ENCODE measurements at places on chromosomes 5 and 9.

DNA sequence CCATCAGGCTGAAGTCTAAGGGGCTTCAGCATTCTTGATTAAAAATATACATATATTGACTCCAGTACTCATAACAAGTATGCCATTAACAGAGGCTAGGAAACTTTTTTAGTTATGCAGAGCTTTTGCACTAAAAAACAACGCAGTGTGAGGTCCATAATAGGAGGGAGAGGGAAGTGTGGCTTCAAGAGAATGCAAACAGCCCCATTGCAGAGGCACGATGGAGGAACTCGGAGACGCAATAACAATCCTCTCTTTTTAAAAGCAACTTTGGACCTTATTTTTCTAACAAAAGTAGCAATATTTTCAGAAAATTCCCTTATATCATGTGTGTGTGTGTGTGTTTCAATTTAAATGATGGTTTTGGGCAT, 150.0 kb upstream of the PTCH1 start:
- no peak for DNase-seq

DNA sequence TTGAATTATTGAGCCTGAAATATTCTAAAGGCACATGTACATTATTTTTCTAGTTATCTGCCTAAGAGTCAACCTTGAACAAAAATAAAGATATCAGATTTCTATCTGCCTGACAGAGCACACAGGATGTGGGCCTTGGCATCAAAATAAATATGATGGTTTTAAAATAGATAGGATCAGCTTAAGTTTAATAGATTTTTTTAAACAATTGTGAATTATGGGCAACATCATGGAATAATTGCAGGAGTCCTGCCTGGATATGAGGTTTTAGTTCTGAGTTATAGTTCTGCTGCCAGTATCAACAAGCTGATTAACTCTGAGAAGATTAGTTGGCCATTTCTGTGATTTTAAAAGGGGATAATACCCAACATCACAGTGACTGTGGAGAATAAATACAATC, 107.0 kb upstream of the PCA3 start:
- no peak for DNase-seq

GRCh38 chr5:58121391-58121790, 338.5 kb downstream of the PLK2 start:
- no peak for DNase-seq

DNA sequence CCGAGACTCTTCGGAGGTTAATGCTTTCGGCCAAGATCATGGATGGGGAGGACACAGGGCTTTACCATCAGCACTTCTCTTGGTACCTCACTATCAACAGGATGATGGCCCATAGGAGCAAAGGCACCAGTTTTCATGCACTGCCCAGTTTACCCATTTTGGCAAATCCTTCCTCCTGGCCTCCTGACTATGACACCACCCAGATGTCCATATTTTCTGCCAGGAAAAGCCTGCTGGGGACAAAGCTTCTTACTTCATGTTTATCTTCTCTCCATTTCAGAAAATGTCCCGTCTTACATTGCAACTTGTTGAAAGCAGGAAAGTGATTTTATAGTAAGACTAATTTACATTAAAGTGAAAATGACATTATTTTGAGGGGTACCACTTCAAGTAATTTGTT, 61.4 kb upstream of the GAS1 start:
- DNase-seq = no peak

DNA sequence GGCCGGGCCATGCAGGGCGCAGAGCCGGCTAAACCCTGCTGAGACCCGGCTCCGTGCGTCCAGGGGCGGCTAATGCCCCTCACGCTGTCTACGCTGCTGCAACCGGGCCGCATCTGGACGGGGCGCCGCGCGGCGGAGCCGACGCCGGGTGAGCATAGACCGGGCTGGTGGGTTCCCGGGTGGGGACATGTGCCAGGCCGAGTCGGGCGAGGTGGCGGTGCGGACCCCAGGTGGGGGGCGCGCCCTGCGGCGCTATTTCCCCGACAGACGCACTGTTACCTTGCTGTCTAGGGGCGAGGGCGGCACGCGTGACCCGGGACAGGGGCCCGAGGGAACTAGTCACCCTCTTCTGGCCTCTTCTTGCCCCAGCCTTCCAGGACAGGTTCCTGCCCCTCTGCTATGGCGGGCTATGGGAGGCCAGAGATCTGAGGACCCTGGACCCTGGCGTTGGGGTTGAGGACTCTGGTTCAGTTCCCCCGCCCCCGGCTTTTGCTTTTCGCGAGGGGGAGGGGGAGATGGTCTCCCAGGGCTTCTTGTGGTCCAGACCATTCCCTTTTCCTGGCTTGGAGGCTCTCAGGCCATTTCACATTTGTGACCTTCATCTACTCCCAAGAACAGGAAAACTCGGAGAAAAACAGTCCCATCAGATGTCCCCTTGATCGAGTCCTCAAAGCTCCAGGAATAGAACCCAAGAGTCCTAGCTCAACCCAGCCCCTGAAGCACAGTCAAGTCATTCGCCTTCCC, 536 bp downstream of the SLC27A4 start:
- no peak for DNase-seq

DNA sequence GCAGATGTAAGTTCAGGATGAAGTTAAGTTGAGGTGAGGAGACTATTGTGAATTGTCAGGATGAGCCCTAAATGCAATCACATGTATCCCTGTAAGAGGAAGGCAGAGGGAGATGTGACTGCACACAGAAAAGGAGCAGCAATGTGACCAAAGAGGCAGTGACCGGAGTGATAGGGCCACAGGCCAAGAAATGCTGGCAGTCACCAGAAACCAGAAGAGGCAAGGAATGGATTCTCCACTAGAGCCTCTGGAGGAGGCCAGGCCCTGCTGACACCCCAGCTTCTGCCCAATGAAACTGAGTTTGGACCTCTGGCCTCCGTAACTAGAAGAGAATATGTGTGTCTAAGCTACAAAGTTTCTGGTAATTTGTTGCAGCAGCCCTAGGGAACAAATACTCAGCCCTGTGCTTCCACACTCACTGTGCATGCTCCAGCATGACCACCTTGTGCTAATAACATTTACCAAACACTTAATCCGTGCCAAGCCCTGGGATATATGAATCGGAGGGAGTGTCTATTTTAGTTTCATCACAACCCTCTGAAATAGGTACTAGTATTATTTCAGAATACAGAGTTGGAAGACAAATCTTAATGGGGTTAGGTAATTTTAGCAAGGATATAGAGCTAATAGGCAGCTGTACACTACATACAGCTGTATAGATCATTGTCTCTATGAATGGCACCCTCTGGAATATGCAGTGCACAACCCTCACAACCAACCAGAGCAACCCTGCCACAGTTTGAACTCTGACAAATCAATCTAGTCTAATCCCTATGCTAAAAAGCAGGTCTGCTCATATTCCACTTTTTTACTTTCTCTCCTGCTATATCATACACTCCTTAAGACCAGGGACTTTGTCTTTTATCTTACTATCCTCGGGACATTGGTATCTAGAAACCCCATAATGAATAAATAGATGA, 7.8 kb upstream of the GPX8 start:
- no peak for DNase-seq

DNA sequence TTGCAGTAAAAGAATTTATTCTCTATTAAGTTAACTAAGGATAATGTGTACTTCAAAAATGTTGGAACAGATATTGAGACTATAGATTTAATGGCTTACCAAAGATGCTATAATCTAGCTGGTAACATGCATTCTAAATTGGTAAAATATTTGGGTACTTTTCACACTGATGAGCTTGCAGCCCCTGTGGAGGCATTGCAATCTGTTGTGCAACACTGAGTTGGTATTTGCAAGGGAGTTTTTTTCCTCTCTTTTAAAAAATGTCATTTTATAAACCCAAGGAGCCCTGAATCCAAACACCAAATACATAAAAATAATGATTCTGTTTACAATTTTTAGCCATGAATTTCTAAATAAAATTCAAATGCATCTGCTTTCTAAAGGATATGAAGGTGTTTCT, 944.8 kb downstream of the DTWD2 start:
- no peak for DNase-seq

GRCh38 chr5:170494041-170494440, 9.8 kb upstream of the KCNIP1 start:
- DNase-seq = no peak

- DNase-seq = no peak
These were observed 9.7 kb upstream of the C9orf152 start for GRCh38 chr9:110217656-110218099.

GRCh38 chr5:131589510-131590348, 45.3 kb downstream of the RAPGEF6 start:
- no peak for DNase-seq

DNA sequence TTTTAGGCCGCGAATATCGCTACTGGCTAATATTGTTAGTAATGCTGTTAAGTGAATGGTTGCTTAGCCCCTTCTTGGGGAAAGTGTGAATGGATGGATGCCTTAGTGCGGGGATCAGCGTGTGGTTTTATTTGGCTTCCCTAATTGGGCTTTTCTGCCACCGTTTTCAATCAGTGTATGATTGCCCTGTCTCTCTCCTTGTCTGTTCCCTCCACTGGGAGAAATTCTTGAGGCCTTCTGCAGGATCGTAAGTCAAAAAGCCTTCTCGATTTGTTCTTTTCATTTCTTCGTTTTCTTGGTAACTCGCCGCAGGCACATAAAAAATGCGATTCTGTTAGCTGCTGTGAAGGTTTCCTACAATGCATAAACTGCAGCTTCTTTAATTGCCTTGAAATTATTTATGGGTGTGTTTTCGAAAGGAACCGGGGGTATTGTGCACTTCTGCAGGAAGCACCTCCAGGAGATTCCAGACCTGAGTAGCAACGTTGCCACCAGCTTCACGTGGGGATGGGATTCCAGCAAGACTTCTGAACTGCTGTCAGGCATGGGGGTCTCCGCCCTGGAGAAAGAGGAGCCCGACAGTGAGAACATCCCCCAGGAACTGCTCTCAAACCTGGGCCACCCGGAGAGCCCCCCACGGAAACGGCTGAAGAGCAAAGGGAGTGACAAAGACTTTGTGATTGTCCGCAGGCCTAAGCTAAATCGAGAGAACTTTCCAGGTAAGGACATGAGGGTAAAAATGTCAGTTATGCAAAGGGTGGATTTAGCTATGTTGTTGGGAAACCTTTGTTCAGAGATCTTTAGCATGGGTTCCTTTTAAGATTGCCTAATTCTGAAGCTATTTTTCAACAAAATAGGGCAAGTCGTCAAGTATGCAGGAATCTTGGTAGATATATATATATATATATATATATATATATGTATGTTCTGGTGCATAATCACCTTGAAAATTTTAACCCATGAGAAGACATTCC, 700 bp downstream of the SKP2 start:
- DNase-seq = no peak

DNA sequence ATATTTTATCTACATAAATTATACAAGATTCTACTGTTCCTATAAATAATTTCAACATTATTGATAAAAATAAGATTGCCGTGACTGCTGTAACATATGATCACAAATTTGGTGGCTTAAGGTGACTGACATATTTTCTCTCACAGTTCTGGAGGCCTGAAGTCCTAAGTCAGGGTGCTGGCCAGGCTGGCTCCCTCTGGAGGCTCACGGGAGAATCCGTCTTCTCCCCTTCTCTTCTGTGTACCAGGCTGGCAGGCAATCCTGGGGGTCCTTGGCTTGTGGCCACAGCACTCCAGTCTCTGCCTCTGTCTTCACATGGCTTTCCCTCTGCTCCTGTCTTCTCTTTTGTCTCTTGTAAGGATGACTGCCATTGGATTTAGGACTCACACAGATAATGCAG, 31.7 kb upstream of the IRX2 start:
- no peak for DNase-seq

DNA sequence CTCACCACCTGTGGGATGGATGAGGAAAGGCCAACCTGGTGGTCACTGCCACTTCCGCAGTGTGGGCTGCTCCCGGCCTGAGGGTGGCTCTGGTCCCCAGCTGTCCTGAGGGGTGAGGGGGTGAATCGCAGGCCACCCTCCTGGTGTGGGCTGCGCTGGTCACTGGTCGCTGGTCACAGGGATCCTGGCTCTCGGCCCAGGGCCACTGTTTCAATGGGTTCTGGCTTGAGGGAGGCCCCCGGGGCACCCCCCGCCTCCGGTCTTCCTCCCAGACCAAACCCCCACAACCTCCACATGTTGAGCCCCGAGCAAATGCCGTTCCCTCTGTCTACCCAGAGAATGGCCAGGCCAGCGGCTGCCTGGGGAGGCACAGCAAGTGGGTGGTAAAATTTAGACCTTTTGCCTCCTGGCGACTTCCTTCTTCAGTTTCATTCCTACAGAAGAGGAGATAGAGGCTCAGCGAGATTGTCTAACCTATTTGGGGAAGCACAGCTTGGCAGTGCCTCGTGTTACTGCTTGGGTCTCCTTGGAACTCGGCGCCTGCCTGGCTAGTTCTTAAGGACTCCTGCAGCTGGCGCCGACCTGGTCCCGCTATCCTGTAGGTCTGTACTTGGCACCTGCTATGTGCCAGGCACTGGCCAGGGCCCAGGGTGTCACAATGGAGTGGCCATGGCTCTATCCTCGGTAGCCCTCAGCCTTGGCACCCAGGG, 48.2 kb downstream of the RXRA start:
- DNase-seq = no peak

Measured in stimulated activated CD4-positive, alpha-beta T cell treated with anti-CD3 and anti-CD28 coated beads, Interleukin-1b, Interleukin-23, amount 100 ng/mL, for 1 hour (primary cell).